ENCODE measurements at places on chromosomes 5 and 9.

- DNase-seq = no peak
Observed at GRCh38 chr5:173297813-173298212, 30.4 kb downstream of the STC2 start.

- DNase-seq = no peak
Observed at GRCh38 chr9:109801484-109801883, 21.5 kb downstream of the PALM2AKAP2 start.

- DNase-seq = no peak
Observed at GRCh38 chr9:133839822-133840329, 101.7 kb upstream of the SARDH start.

- DNase-seq = no peak
Observed at GRCh38 chr9:89716559-89716958, 111.7 kb downstream of the GADD45G start.

GRCh38 chr9:4160249-4160648 is 139.6 kb downstream of the GLIS3 start:
- no peak for DNase-seq

DNA sequence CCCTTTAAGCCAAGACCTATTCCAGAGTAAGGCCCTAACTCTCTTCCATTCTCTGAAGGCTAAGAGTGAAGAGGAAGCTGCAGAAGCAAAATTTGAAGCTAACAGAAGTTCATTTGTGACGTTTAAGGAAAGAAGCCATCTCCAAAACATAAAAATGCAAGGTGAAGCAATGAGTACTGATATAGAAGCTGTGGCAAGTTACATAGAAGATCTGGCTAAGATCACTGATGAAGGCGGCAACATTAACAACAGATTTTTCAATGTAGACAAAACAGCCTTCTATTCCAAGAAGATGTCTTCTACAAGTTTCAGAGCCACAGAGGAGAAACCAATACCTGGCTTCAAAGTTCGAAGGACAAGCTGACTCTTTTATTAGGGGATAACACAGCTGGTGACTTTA is 1143.4 kb downstream of the CDH12 start:
- DNase-seq = no peak

- DNase-seq = no peak
Observed at GRCh38 chr5:56658972-56659371, 156.4 kb upstream of the MAP3K1 start.

GRCh38 chr9:111400564-111400898 is 70.5 kb upstream of the OR2K2 start:
- no peak for DNase-seq

DNA sequence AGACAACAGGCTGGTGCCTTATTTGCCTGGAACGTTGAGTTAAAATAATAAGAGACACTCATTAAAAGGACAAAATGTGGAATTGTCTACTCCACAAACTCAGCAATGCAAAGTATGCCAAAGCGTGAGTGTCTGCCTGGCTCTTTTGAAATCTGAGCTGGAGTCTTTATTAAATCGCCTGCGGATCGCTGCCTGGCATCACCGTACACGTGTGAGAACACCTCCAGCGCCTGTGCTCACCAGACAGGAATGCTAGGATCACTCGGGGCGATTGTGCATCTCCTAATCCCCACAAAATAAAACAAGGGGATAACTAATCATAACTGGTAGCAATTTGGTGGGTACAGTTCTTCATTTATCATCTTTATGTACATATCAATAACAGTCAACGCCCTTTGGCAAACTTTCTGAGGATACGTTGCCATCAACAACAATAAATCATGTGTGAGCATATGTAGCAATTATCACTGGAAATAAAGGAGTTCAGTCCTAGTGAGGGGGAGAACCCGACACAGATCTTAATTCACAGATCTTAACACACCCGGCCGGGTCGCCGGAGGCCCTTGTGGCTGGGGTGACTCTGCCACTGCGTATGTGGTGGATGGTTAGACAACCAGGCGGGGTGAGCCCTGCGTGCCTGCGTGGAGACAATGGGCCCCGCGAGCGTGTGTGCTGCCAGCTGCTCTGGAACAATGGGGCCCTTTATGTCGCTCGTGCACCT is 284.9 kb upstream of the IRX1 start:
- DNase-seq = no peak

GRCh38 chr5:59831326-59832010 is 62.1 kb downstream of the PDE4D start:
- no peak for DNase-seq

GRCh38 chr5:39544941-39545340 is 120.2 kb upstream of the DAB2 start:
- DNase-seq = no peak

- DNase-seq = no peak
Observed at GRCh38 chr9:19161257-19162025, 34.1 kb upstream of the PLIN2 start.

- no peak for DNase-seq
Observed at GRCh38 chr9:138011951-138012500, 134.4 kb downstream of the CACNA1B start.

- no peak for DNase-seq
Observed at GRCh38 chr5:135445306-135445985, 1.7 kb downstream of the DCANP1 start.

GRCh38 chr9:134628354-134628736 is 13.3 kb upstream of the COL5A1 start:
- DNase-seq = no peak

- DNase-seq = no peak
Observed at GRCh38 chr9:312596-313320, 98.1 kb downstream of the DOCK8 start.

GRCh38 chr9:113431191-113431590 is 20.6 kb downstream of the C9orf43 start:
- no peak for DNase-seq

GRCh38 chr5:38846379-38847011 is 683 bp downstream of the OSMR start:
- DNase-seq = no peak

- no peak for DNase-seq
Observed at GRCh38 chr5:565782-566440, 41.7 kb upstream of the SLC9A3 start.

GRCh38 chr5:176724472-176724871 is 77.2 kb downstream of the TSPAN17 start:
- DNase-seq = peak; percentile 58

- DNase-seq = peak; percentile 61
Observed at GRCh38 chr9:95131023-95131943, 186.2 kb downstream of the FANCC start.

GRCh38 chr9:127139071-127139731 is 16.8 kb upstream of the ANGPTL2 start:
- DNase-seq = no peak

DNA sequence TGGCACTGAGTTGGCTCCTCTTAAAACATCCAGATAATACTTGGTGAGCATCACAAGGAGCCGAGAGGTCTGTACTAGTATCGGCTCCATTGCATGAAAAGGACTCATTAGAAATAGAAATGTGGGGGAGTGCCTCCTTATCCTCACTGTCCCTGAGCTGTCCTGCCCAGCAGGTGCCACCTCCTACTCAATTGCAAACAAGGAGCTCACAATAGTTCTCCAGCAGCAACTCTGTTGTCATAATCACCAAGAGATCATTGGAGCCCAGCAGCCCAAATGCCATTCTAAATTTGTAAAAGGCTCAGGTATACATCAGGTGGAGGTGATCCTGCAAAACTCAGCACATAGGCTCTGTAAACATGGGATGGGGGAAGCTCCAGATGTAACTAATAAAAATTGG is 99.1 kb downstream of the PLK2 start:
- no peak for DNase-seq

DNA sequence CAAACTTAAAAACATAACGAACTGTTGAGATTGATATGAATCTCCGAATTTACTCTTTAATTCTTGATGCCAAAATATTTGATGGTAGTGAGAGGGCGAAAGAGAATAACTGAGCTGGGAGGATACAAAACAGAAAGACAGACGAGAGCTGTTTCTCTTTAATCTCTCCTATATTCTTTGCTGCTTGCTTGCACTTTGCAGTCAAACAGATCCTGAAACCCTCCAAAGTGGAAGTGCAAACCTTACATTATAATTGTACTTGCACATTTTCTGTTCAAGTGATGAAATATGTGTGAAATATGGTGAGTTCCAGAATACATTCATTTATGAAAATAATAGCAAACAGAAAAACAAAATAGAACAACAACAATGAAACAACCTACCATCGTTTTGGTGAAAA is 63.8 kb downstream of the PAM start:
- DNase-seq = no peak

GRCh38 chr9:113129884-113130283 is 20.9 kb upstream of the SLC31A2 start:
- DNase-seq = no peak

- DNase-seq = no peak
Observed at GRCh38 chr5:141363952-141364660, at the start of gene PCDHGA5. Gene PCDHGA5, plus strand, starts transcription at chr5:141364162. Its CDS starts 169 bp downstream, at chr5:141364331.

DNA sequence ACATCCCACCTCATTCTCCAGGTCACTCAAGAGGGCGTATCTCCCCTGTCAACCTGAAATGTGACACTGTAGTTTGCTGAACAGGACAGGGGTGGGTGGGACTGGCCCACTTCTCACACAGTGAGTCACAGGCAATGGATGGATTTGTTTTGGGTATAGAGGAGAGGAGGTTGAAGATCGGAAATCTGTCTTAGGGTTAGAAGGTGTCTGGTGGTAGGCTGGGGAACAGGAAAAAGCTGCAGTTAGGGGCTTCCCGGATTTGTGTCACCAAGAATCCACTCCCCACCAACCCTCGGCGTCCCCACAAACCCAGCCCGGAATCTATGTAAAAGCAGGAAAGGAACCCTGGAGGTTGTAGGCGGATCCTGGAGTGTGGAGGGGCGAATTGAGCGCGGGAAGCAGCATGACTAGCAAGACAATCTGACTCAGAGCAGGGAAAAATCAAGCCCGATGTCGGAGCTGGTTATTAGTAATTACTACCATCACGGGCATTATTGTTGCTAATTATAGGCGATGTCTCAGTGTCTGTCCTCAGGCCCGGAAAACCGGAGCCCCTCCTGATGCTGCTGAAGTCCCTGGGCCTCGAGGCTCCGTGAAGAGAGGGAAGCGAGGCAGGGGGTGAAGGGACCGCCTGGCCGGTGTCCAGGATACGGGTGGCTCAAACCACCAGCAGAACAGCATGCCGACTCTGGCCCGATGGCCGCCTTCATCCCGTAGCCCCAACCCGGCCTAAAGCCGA is 1.7 kb upstream of the IRX1 start:
- no peak for DNase-seq

- no peak for DNase-seq
Observed at GRCh38 chr5:146296245-146296644, 42.4 kb upstream of the POU4F3 start.

DNA sequence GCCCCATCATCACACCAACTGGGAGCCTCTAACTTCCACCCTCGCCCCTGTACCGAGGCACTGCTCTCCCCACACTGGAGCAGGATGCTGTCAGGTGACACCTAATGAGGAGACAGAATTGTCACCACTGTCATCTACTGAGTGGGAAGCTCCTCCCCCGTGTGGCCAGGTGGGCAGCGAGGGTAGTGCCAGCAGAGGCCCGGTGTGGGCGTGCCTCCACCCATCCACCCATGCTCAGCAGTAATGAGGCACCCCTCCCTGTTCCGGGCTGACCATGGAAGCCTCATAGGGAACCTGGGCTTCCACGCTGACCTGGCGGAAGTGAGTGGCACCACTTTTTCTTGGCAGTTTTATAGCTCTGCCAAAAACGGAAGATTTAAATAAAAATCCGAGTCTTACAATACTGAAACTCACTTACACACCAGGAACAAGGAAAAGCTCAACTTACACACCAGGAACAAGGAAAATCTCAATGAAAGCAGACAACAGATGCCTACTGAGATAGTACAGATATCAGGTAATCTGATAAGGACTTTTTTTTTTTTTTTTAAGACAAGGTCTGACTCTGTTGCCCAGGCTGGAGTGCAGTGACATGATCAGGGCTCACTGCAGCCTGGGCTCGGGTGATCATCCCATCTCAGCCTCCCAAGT is 30.6 kb upstream of the ASS1 start:
- peak; percentile 29 for DNase-seq

DNA sequence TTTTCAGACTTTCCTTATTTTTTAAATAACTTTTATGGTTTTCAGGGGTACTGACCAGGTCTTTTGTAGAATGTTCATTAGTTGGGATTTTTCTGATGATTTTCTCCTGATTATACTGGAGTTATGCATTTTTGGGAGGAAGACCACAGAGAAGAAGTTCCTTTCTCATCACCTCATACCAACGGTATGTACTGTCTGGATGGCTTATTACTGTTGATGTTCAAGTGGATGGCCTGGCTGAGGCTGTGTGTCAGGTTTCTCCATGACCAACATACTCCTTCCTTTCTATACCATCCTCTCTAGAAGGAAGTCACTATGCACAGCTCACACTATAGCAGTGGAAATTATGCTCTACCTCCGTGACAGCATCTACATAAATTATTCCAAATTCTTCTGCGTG is 71.1 kb upstream of the NR3C1 start:
- no peak for DNase-seq

- DNase-seq = peak; percentile 61
Observed at GRCh38 chr9:122350577-122351355, 20.1 kb upstream of the PTGS1 start.

- no peak for DNase-seq
Observed at GRCh38 chr5:1292846-1293415, 1.9 kb downstream of the TERT start.

DNA sequence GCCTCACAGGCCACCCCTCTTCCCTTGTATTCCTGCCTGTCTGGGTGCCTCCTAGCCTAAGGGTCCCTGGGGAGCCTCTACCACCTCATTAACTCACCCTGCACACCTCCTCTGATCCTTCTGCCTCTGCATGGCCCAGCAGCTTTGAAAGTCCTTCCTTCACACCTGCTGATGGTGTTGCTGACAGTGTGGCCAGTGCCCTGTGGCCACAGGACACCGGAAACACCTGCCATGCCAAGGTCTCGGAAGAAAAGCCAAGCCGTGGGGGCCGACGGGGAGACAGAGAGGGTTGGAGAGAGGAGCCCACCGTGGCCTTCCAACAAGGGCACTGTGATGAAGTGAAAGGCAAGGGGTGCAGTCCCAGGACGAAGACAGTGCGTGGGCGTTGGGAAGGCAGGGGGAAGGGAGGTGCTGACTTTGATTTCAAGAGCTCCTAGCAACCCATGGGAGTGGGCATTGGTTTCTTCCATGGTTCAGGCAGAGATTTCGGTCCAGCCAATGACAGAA is 4.1 kb downstream of the BTNL9 start:
- DNase-seq = no peak

Data from COR-L47 (cell line).